Dorsolateral prefrontal cortex (tissue), 122 donors: ENCODE measurements at places on chromosomes 5 and 9.

GRCh38 chr5:122114501-122114900 is 14.8 kb upstream of the ZNF474 start:
- DNase-seq = no peak

DNA sequence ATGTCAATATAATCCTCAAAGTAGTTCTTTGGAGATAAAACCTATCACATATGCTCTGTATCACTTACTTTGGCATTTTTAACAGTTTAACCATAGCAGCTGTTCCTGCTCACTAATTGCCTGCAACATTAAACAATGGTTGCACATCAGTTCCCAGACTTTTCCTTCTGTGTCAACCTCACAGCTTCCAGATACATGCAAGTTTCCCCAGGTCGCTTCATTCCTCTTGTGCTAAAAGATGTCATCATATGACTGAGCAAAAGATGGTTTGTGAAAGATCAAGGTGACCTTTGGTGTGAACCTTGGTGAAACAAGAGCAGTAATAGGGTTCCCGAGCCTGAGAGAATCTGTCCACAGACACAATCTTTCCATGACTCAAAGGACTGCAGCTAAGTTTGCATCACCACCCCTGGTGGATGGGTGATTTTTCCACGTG is 500.4 kb upstream of the PAPPA start:
- DNase-seq = no peak

- DNase-seq = no peak
These were observed 1.1 kb upstream of the TNFAIP8 start for GRCh38 chr5:119354537-119355243.

DNA sequence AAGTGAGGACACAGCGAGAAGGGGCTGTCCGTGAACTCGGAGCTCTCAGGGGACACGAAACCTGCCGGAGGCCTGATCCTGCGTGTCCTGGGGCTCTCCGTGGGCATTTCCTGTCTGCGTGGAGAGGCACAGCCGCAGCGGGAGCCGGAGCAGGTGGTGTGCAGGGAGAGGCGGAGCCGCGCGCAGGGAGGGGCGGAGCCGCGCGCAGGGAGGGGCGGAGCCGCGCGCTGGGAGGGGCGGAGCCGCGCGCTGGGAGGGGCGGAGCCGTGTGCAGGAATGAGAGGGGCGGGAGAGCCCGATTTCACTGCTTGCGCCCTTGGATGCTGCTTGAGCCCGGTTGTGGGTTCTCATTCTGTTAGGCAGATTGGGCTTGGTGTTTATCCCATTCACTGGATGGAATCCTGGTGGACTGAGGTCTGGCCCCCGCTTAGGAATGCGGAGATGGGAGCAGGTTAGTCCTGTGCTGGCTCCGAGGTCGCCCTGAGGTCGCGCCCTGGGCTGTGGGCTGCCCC is 26.7 kb downstream of the NDUFS6 start:
- DNase-seq = peak; percentile 18

GRCh38 chr5:108386345-108387061 is 4.6 kb upstream of the FBXL17 start:
- DNase-seq = no peak

DNA sequence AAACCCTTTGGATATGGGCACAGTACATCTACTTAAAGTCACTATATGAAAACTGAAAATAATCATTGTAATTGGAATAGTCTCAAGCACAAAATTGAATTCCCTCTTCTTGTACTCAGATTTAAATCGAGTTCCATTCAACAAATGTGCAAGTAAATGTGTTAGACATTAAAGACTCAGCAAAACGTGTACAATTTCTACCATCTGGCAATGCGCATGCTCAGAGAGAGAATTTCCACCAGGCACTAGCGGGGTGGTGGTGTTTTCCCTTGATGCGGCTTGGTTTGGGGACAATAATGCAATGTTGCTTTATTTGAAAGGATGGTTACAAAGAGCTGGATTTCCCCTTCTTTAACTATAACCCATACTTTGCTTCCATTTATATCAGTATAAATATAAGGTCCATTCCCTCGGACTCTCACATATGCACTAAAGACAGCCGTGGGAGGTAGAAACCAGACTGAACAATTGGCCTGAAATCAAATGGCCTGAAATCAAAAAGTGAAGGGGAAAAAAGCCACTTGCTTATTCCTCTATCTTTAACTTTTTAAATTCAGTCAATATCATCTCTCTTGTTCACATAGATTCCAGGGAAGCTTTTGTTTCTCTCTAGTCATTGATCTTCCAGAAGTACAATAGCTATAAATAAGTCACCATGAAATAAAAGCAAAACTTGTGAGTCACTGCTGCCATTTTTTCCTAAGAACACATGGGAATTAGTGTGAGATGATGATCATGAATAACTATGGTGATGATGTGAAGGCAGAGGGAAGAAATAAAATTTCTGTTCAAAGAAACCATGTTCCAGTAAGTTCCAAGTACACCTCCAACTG is 59.2 kb downstream of the ADAMTS12 start:
- no peak for DNase-seq

DNA sequence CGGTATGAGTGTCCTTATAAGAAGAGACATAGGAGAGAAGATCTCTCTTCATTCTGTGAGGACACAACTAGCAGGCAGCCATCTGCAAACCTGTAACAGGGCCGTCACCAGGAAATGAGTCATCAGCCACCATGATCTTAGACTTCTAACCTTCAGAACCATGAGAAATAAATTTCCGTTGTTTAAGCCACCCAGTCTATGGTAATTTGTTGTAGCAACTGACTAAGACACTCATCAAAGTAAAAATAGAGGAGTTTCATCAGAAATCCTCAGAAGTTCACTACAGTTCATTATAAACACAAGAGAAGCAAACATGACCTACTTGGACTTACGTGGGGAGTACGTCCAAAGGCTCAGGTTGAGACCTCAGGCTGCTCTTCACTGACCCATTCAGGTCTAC is 357.7 kb downstream of the SEMA5A start:
- DNase-seq = no peak

GRCh38 chr9:92324889-92325268 is 271 bp downstream of the NOL8 start:
- DNase-seq = peak; percentile 37
